NCI-H345 (cell line): ENCODE measurements at places on chromosomes 3 and 15.

DNA sequence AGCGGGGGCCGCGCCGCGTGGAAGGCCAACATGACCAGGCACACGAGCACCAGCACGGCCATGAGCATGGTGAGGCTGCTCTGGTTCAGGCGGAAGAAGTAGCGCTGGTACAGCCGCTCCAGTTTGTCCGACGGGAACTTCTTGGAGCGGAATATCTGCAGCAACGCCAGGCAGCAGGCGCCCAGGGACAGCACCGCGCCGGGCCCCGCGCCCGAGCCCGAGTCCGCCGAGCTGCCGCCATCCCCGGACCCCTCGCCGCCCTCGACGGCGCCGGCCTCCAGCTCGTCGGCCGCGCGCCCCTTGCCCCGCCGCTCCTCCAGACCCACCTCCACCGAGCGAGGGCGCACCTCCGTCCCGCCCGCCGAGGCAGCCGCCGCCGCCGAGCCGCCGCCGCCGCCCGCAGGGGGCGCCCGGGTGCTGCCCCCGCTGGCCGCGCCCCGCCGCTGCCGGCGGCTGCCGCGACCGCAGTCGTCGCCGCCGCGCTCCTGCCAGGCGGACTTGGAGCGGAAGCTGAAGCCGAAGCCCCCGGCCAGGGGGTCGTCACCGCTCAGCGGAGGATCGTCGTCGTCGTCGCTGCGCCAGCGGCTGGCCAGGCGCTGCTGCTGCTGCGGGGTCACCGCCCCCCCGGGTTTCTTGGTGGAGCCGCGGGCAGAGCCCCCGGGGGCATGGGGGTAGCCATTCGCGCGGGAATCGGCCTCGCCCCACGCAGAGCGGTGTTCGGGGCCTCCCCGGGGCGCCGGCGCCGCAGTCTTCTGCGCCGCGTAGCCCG, 957 bp downstream of the ADCY5 start:
- peak; percentile 15 for DNase-seq

DNA sequence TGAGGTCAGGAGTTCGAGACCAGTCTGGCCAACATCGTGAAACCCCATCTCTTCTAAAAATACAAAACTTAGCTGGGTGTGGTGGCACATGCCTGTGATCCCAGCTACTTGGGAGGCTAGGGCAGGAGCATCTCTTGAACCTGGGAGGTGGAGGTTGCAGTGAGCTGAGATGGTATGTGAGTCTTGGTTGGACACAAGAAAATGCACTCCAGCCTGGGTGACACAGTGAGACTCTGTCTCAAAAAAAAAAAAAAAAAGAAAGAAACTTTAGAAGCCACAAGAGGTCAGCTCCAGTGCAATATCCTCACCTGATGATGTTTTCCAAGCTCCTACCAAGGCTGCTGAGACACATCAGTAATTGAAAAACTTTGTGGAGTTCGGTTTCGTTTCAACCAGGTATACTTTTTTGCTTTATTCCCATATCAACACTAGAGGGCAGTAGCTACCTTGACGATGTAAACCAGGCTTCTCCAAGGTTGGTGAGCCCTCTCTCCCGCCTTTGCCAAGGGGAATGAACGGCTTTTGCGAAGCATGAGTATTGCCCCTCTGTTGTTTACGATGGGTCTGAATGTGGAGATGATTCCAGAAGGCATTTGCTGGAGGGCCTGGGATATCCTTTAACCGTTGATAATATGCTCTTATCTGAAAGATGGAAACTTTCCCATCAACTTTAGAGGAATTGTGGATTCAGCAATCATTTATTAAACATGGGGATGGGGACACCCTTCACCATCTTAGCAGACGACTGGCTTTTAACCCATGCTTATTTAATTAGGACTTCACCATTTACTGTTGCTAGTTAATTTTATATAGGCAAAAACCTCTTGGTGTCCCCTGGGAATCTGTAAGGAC, 202.8 kb downstream of the SV2B start:
- peak; percentile 73 for DNase-seq

DNA sequence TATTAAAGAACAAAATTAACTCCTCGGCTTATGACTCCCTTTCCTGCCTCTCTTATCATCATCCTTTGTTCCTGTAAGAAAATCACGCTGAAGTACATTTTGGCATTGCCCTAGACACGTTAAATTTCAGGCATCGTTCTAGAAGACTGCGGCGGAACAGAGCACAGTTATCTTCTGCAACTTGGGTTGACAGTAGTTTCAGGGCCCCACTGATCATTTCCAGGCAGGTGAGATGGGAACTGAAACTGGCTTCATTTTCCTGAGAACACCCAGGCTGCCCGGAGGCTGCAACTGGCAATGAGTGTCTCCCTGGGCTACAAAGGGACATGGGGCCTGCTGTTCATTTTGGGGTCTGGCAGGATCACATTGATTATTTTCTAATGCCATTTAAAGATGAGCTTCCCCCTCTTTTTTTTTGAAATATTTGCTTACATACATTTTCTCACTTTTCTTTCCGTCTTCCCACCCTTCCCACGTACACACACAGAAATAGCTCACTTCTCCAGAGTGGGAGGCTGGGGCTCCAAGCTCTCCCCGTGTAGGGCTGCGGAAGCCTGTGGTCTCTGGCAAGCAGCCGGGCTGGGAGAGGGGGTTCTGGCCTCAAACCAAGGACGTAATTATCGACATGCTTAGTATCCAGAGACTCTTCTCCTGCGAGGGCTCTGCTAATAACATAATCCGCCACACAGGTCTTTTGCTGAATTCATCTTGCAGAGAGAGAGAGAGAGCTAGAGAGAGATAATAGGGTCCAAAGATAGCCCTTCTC, 267.4 kb downstream of the ABHD5 start:
- no peak for DNase-seq

DNA sequence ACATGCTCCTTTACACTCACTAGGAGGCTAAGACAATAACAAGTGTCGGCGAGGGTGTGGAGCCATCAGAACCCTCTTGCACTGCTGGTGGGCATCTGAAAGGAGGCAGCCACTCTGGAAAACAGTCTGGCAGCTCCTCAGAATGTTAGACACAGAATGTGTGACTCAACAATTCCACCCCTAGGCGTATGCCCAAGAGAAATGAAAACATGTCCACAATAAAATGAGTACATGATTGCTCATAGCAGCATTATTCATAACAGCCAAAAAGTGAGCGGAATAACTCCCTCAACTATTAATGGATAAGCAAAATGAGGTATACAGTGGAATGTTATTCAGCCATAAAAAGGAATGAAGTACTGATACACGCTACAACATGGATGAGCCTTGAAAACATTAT, 57.8 kb downstream of the WNT7A start:
- DNase-seq: no peak

GRCh38 chr15:69593488-69593887, 140.9 kb downstream of the RPLP1 start:
- DNase-seq: no peak

- DNase-seq: no peak
Measured at GRCh38 chr3:162764051-162764807, 1267.6 kb downstream of the OTOL1 start.

GRCh38 chr15:39135989-39136388, 444.9 kb upstream of the THBS1 start:
- no peak for DNase-seq

GRCh38 chr15:23801881-23802280, 114.8 kb upstream of the NDN start:
- no peak for DNase-seq

DNA sequence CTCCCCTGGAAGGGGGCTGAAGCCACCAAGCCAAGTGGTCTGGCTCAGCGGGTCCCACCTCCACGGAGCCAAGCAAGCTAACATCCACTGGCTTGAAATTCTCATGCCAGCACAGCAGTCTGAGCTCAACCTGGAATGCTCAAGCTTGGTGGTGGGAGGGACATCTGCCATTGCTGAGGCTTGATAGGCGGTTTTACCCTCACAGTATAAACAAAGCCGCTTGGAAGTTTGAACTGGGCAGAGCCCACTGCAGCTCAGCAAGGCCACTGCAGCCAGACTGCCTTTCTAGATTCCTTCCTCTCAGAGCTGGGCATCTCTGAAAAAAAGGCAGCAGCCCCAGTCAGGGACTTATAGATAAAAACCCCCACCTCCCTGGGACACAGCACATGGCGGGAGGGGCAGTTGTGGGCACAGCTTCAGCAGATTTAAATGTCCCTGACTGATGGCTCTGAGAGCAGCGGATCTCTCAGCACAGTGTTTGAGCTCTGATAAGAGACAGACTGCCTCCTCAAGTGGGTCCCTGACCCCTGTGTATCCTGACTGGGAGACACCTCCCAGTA, 23.2 kb upstream of the IGSF10 start:
- DNase-seq: no peak

DNA sequence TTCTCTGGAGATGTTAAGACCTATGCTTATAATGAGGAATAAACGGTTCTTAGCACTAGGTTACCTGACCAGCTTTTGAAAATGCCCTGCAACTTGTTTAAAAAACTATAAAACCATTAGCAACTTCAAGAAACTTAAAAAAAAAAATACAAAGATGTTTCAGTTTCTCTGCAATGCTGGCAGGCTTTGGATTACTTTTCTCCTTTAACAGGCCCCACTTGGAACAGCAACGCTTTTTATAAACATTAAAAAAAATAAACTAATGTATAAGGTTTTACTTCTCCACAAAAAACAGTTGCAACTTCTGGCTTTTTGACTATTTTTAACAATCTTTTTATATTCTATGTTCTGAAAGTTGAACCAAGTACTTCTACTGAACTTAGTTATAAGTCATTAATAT, 1006.7 kb downstream of the ROBO1 start:
- no peak for DNase-seq

GRCh38 chr3:134197681-134198261, 52.9 kb downstream of the RYK start:
- DNase-seq: peak; percentile 13

- no peak for DNase-seq
Measured at GRCh38 chr3:63972987-63973386, 50.3 kb downstream of the PSMD6 start.

DNA sequence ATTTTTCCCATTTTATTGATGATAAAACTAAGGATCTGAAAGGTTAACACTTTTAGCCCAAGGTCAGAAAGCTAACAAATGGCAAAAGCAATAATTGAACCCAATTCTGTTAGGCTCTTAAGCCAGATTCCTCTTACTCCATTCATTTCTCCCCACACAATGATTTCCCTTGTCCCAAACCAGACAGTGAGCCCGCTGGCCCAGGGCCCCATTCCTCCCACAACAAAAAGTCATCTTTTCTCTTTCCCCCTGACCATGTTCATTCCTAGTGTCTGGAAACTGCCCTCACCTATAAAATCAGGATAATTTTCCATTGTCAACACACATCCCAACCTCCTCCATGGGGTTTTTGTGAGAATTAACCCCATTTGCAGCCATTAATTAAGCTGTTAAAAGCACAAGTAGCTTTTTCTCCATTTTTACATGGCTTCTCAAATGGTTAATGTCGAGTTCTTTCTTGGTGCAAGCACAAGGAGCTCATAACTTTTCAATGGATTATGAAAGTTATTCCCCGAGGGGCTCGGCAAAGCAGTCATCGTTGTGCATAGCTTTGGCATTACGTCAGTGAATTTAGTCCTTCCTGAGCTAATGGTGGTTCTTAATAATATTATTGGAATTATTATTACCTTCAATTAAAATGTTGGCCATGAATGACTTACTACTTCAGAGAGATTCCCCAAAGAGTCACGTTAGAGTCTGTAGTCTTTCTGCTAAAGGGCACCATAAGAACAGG, 151.0 kb upstream of the WNT5A start:
- no peak for DNase-seq

GRCh38 chr3:108190346-108190745, 31.9 kb downstream of the IFT57 start:
- DNase-seq: no peak

DNA sequence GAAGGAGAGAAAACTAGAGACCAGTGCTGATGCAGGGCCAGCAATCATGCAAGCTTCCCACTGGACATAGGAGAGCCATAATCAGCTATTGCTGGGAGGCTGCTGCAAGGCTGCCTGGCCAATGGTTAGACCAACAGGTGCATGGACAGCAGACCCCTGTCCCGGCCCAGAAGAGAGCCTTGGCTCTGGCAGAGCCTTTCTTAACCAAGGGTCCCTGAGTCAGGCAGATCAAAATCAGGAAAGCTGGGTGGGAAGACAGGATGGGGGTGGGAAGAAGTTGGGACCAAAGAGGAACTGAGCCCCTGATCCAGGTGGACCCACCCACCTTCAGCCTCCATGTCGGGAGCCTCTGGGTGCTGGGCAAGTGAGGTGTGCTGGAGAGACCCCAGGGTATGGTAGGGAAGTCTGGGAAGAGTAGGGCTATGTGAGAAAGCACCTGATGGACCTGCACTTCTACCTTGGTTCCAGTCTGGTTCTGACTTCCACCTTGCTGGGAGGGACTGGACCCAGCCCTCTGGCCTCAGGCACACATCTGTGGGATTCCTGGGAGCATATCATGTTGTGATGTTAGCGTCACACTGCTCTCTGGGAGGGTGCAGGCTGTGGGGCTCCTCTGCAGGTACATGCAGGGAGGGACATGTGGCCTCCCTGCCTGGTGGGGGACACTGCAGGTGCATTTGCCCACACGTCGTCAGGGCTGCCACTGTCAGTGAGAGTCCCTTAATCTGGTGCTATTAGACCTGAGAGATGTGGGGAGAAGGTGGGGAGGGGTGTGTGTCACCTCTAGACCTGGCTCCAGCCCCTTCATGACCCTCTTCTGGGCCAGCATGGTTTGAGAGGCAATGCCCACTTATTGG, 24.7 kb downstream of the KY start:
- DNase-seq: no peak

- DNase-seq: no peak
Measured at GRCh38 chr3:24810881-24811280, 316.2 kb upstream of the THRB start.

GRCh38 chr3:57890874-57891273, 117.3 kb upstream of the FLNB start:
- DNase-seq: no peak

- no peak for DNase-seq
Measured at GRCh38 chr3:107985496-107985895, 105.3 kb downstream of the CD47 start.

DNA sequence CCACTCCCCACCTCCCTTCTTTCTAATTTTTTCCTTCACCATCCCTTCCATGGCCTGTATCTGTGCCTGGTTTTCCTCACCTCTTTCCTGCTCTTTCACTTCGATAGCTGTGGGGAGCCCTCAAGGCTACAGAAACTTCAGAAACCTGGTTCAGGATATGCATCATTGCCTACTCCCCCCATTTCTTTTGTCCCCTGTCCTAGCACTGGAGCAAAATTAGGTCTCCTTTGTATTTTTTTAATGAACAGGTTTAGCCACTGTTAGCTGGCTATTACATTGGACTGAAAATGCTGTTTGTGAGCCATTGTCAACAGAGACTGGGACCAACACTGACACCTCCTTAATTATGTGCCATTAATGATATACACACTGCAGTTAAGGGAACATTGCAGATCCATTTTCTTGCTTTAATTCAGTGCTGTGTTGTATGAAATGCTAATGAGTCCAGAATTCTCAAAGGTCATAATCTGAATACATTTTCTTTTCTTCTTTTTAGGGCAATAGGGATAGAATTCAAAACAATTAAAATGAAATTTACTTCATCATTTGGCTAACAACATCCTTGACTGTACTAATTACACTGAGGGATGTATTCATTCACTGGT, 138.6 kb downstream of the PDCD6IP start:
- DNase-seq: no peak

DNA sequence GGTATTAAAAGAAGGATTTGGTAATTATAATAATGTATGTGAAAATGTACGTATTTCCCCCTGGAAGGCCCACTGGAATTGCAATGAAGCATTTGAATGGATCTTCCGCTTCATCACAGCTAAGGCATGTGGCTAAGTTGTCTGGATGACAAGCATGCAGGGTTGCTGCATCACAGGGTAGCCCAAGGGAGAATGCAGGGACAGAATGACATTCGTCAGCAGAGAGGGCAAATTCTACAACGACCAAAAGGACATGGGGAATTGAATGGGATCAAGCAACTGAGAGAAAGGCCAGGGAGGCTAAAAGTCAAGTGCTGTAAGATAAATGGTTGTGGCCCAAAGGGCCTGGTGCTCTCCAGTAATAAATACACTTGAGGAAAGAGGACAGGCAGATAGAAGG, 95.4 kb downstream of the ISL2 start:
- DNase-seq: no peak
